ENCODE measurements at places on chromosomes 11 and 22. TPM values are rescaled to one million over a fixed set of nuclear protein-coding genes. Genes with fewer than 3 reads are reported as not detected.

DNA sequence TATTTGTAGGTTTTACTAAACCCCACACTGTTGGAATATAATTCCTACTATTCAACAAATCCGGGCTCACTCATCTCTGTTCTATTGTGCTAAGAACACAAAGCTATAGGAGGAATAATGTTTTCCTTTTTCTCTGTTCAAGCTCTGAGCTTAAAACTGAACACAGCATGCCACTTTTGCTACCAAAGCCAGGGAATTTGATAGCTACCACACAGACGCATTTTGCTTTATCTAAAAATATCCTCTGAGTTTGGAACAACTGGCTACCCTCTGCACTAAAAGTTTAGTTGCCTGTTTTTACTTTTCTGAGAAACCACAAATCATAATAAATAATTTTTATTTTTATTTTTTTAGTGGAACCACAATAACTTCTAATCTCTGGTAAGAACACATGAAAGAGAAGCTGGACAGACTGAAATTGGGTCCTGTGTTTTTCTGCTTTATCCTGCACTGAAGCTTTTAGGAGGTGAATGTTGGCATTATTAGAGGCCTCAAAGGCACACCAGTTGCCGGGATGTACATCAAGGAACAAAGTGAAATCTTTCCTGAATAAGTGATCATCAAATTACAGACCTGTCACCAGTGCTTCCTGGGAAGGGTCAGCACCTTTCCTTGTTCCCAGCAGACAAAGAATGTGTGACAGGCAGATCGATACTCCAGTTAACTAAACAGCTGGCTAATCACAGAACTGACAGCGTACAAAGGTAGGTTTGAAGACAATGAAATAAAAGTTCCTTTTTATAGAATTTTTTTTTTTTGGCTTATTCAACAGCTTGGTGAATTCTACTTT is 523.2 kb upstream of the TENM4 start:
- no peak for DNase-seq

- no peak for DNase-seq
These were observed 848.3 kb downstream of the TBC1D22A start for GRCh38 chr22:47610764-47611163.

Gene ART1
- not detected for total RNA-seq

Gene CPSF7
- 48.4 TPM for total RNA-seq

- no peak for DNase-seq
These were observed 2.6 kb downstream of the TBC1D10A start for GRCh38 chr22:30324014-30324730.

DNA sequence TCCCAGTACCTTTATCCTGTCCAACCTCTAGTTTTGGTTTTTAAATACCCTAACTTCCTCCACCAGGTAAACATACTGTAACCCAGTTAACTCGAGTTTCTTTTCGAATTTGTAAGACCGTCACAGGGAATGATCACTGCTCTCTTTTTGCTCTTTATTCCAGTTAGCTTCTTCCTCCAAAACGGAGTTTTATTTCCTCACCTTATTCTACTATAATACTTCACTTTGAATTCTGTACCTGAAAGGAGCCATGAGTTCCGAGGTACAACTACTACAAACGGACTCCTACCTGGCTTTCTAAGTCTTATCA is 1.4 kb downstream of the NUP98 start:
- no peak for DNase-seq

Data from lower leg skin (tissue), 4 donors.